Astrocyte of the spinal cord (primary cell): ENCODE measurements at places on chromosomes 7 and 10.

- no peak for DNase-seq
These were observed 201.5 kb downstream of the CDK14 start for GRCh38 chr7:90797596-90797995.

GRCh38 chr10:127762925-127763324 is 25.9 kb downstream of the FOXI2 start:
- DNase-seq, result no peak

GRCh38 chr7:127536741-127537140 is 48.7 kb downstream of the GCC1 start:
- DNase-seq, result no peak

DNA sequence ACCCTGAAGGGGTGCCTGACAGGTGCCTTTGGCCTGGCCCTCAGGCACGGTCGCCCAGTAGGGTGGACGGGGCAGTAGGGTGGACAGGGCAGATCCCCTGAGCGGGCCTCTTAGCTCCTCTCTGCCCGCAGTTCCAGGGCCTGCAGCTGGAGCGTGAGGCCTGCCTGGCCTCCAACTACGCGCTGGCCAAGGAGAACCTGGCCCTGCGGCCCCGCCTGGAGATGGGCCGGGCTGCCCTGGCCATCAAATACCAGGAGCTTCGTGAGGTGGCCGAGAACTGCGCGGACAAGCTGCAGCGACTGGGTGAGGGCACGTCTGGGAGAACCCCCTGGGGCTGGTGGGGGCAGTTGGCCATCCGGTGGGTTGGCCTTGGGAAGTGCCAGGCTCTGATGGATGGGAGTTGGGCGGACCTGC is 1.7 kb downstream of the VPS37D start:
- no peak for DNase-seq

DNA sequence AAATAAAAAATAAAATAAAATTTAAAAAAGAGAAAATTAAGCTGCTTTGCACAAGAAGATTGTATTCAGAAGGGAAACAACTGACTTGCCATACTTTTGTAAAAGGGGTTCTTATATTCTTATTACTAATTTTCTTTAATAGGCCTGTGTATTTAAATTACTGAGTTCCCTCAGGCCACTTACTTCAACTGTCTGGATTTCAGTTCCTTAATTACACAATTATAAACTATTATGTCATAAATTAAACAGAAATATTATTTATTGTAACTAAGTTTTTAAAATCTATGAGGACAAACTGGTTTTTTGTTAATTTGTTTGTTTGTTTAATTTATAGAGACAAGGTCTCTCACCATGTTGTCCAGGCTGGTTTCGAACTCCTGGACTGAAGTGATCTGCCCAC is 22.4 kb upstream of the MICU1 start:
- DNase-seq, result no peak

- DNase-seq, result no peak
These were observed 18.7 kb downstream of the ZNF786 start for GRCh38 chr7:149071641-149072437.

DNA sequence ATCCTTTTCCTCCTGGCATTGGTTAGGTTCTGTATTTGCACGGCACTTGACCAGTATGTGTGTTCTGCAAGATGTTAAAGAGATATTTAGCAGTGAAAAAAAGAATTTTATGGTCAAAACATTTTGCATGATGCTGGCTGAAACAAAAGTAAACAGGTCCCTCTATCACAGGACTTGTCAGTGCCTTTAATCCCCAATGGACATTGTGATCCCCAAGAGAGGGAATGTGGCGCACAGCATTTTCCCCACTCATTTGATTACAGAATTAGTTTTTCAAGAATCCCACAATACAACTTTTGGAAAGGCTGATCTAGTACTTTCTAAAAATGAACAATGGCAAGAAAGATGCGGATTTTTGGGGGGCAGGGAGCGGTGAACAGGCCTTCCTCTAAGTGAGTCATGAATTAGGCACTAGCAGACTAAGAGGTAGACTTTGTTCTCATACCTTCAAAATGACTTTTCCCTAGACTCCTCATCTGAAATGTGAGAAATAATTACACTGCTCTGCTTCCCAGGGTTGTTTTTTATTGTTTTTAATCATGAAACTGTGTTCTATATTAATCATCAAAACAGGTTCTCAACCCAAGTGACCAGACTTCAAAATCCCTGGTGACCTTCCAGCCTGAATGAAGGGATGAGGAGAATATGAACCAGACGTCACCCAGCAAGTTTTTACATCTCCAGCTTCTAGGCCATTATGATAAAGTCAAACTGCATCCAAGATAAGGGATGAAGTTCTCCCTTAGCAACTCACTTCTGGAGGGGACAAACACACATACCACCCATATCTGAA is 8.6 kb downstream of the FBXW4 start:
- peak; percentile 14 for DNase-seq

DNA sequence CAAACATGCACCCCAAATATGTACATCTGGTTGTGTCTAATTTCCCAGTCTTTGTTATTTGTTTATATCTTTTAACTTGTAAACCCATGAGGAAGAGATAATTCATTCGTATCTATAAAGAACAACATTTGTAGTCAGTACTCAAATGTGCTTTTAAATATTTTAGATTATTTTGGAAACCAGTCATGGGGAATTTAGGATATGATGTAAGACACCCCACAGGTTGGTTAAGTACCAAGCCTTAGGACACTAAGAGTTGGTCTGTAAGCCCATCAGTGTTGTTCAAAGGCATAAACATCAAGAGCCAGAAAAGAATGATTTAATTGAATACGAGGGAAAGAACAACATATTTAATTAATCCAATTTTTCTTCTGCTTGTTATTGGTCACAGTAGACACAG is 421.1 kb upstream of the SEMA3C start:
- DNase-seq, result no peak

- no peak for DNase-seq
These were observed 29.7 kb upstream of the GPAM start for GRCh38 chr10:112213098-112213823.

DNA sequence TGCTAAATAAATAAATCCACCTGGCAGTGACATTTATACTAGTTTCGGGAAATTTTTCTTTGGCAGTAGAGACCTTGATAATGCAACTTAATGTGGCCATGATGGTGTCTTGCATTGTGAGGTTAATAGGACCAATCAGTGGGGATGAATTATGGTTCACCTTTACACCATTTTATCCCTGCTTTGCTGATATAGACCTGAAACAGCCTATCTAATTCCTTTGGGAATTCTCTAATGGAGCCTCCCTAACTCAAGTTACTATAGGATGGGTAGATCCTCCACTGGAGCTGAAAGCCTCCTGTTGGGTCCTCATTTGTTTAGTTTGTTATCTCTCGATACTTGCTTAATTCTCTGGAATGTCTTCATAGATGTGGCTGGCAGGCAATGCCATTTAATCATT is 276.7 kb downstream of the CNTNAP2 start:
- no peak for DNase-seq

DNA sequence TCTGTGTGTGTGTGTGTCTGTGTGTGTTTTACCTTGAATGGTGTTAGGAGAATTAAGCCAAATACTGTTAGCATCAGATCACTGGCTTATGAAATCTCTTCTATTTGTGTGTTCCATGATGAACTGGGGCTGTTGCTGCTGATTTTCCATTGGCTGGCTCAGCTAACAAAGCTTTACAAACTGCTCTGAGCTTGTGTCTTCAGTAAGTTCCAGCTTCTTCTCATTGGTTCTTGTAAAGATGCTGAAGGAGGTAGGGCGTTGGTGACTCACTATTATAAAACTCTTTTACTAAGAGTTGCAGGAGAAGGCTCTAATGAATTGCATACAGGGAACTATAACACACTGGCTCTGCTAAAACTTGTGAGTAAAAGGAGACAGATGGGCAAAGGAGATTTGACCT is 136.4 kb upstream of the PRKCQ start:
- no peak for DNase-seq

- DNase-seq, result no peak
These were observed 265.5 kb upstream of the FZD8 start for GRCh38 chr10:35907548-35907947.

- DNase-seq, result peak; percentile 23
These were observed 127.2 kb downstream of the PPP1R17 start for GRCh38 chr7:31814187-31814586.

GRCh38 chr7:12389089-12389700 is 14.5 kb downstream of the VWDE start:
- peak; percentile 70 for DNase-seq

DNA sequence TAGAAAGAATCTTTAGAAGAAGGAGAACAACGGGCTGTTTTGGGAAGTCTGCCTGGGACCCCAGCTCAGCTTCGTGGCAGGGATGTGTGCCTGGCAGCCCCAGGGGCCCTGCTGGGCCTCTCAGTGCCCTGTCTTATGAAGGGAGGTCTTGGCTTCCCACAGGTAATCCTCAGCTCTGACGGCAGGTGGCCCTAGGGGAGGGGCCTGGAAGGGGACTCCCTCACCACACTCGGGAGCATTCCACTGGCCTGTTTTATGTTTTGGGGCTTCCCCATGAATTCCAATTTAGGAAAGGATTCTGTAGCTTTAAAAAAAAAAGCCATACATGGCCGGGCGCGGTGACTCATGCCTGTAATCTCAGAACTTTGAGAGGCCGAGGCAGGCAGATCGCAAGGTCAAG is 3.0 kb upstream of the DMBT1 start:
- no peak for DNase-seq

- DNase-seq, result no peak
These were observed 35.3 kb upstream of the EGR2 start for GRCh38 chr10:62851442-62851841.

DNA sequence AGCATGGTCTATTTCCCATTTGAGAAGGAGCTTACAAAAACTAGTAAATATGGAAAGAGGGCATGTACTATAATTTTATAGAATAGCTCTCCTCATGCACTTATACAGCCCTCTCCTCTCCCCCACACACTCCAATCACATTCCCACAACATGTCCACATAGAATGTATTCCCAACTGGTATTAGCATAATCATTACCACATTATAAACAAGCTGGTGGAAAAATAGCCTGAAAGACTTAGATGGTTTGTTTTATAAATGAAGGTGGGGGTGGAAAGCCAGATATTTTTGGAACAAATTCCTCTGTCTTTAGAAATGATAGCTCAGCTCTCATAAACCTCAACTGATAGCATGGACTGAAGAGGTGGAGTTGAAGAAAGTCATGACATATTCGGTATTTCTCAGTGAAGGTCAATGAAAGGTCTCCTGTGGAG is 410.1 kb downstream of the SUGCT start:
- no peak for DNase-seq

GRCh38 chr10:128660726-128661125 is 534.5 kb upstream of the MKI67 start:
- DNase-seq, result no peak

DNA sequence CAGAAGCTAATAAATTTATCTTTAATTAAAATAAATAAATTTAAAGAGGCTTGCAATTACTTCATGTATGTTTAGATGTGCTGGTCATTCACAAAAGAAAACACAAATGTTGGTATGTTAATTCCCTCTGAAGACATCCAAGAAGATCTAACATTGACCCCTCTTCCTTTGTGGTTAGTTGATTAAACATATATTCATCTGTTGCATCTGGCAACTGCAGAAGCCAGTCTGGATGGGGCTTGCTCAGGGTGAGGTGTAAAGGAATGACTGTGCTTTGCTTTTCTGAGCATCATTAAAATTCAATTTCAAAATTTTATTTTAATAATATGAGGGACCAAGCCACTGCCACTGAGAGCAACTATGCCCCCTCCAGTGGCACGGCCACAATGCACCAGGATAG is 36.4 kb upstream of the FERD3L start:
- no peak for DNase-seq

DNA sequence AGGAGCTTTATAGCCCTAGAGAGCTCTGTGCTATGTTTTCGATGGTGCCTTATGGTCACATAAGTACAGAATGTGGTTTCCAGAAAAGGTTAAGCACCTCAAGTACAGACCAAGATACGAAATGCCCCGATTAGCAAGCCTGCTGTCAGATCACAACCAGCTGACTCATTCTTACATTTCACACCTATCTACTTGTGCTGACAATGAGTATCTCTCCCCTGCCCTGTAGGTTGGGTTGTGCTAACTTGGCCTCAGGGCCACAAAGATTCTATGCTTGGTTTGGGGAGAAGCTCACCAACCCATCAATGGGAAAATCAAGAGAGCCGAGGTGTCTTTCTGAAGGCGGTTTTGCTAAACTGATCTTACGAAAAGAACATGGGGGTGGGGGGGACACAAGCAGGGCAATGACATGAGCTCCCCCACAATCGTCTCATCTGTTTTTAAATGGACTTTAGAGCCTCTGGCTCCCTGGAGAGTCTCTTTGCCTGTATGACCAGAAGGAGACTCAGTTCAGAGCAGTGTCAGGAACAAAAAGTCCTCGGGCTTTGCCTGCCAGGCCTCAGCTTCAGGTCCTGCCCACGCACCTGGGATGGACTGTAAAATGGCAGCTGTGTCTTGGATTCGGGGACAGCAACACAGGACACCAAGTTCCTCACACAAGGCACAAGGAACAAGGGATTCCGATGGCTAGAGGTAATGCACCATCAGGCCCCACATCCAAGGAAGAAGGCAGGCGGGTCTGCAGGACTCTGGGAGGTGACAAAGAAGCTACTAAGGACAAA is 55.1 kb downstream of the FAM53B start:
- no peak for DNase-seq

DNA sequence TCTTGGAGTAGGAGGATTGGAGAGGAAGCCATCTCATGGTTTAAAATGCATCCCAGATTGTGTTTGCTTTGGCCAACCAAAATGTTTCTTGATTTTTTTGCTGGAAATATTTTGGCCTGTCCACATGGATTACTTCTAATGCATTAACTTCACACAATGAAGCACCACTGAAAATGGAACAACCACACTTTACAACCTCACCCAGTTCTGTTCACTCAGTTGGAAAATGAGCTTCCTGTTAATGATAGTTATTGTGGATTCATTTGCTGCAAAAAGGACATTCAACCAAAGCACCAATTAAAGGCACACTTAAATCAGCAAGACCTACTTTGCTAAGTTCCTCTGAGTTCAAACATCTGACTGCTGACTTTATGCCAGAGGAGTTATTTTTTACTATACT is 11.3 kb upstream of the A1CF start:
- DNase-seq, result no peak

GRCh38 chr10:131072651-131073468 is 238.7 kb downstream of the TCERG1L start:
- no peak for DNase-seq

GRCh38 chr7:30893357-30893756 is 18.3 kb upstream of the AQP1 start:
- DNase-seq, result peak; percentile 78

GRCh38 chr7:12683678-12684585 is 3.5 kb upstream of the ARL4A start:
- peak; percentile 37 for DNase-seq

- peak; percentile 52 for DNase-seq
These were observed 51.2 kb downstream of the ANLN start for GRCh38 chr7:36440880-36441279.

- no peak for DNase-seq
These were observed 5.3 kb upstream of the SCIN start for GRCh38 chr7:12564996-12565764.

GRCh38 chr7:6655636-6656385 is 18.7 kb downstream of the ZNF316 start:
- DNase-seq, result no peak

- DNase-seq, result peak; percentile 46
These were observed 103.6 kb downstream of the LYZL1 start for GRCh38 chr10:29392376-29393021.

- no peak for DNase-seq
These were observed 19.5 kb upstream of the AKR1E2 start for GRCh38 chr10:4806534-4806933.

GRCh38 chr10:2117641-2118040 is 380.3 kb upstream of the ADARB2 start:
- no peak for DNase-seq

GRCh38 chr10:1205450-1206030 is 149.4 kb downstream of the WDR37 start:
- no peak for DNase-seq

GRCh38 chr7:7201578-7202374 is 19.4 kb downstream of the C1GALT1 start:
- no peak for DNase-seq
